Lower lobe of right lung (tissue), 2 donors: ENCODE measurements at places on chromosomes 4 and X. TPM values are rescaled to one million over a fixed set of nuclear protein-coding genes. Genes with fewer than 3 reads are reported as not detected.

GRCh38 chrX:44975666-44976263, 102.8 kb downstream of the KDM6A start:
- no peaks in the 10 kb centered on the region for H3K36me3 ChIP-seq
- H3K27me3 ChIP-seq, result no peaks in the 10 kb centered on the region
- no peak overlapping the region for H3K27ac ChIP-seq
- no peaks in the 10 kb centered on the region for H3K4me1 ChIP-seq
- no peak for DNase-seq

- DNase-seq, result no peak
- H3K4me1 ChIP-seq, result no peaks in the 10 kb centered on the region
- no peak overlapping the region for H3K27ac ChIP-seq
- no peak overlapping the region for H3K4me3 ChIP-seq
- H3K36me3 ChIP-seq, result no peaks in the 10 kb centered on the region
These were observed 555.2 kb upstream of the PCDH10 start for GRCh38 chr4:132593717-132594400.

DDIT4L gene
- 0.92 TPM for total RNA-seq

PDZD11 gene
- 23.0 TPM for total RNA-seq

- no peak overlapping the region for H3K4me3 ChIP-seq
- H3K27me3 ChIP-seq, result no peaks in the 10 kb centered on the region
- no peak for DNase-seq
- no peak overlapping the region for H3K27ac ChIP-seq
- H3K36me3 ChIP-seq, result no peaks in the 10 kb centered on the region
These were observed 5.2 kb upstream of the PGRMC1 start for GRCh38 chrX:119230850-119231249.

GRCh38 chr4:10490996-10491395, 33.8 kb upstream of the ZNF518B start:
- DNase-seq, result no peak
- H3K4me3 ChIP-seq, result no peak overlapping the region
- no peaks in the 10 kb centered on the region for H3K27me3 ChIP-seq
- H3K27ac ChIP-seq, result no peak overlapping the region
- H3K36me3 ChIP-seq, result no peaks in the 10 kb centered on the region
- no peaks in the 10 kb centered on the region for H3K4me1 ChIP-seq

IL2RG gene
- 33.1 TPM for total RNA-seq

CCSER1 gene
- 8.4 TPM for total RNA-seq

FAM149A gene
- 13.3 TPM for total RNA-seq

DNA sequence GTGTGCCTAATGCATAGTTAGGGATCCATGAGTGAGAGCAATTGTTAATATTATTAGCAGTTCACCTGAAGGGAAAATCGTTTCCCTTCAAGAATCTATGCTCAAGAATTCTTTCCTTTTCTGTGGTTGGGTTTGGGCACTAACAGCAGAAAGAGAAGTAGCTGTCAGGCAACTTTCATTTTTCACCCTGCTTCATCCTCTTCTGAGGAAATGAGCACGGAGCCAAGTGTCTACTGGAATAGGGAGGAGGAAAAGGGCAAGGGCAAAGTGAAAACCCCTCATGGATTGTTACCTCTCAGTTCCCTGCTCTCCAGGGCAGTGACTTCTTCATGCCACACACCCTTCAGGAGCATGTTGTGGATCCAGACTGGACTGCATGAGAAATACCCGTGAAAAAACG, 2.6 kb upstream of the HPGDS start:
- H3K36me3 ChIP-seq, result no peaks in the 10 kb centered on the region
- H3K27ac ChIP-seq, result peak overlapping the region; percentile 41
- no peak overlapping the region for H3K4me3 ChIP-seq
- H3K27me3 ChIP-seq, result no peaks in the 10 kb centered on the region
- DNase-seq, result no peak

GRCh38 chr4:55807556-55807955, 12.0 kb upstream of the EXOC1L start:
- H3K27ac ChIP-seq, result no peak overlapping the region
- no peaks in the 10 kb centered on the region for H3K36me3 ChIP-seq
- no peaks in the 10 kb centered on the region for H3K4me1 ChIP-seq
- no peak overlapping the region for H3K4me3 ChIP-seq

GRCh38 chr4:6280365-6280996, 10.8 kb downstream of the WFS1 start:
- peak overlapping the region; percentile 76 for H3K27ac ChIP-seq
- no peak for DNase-seq
- peaks cover 28% of the 10 kb centered on the region for H3K36me3 ChIP-seq
- H3K4me3 ChIP-seq, result no peak overlapping the region

- no peaks in the 10 kb centered on the region for H3K4me1 ChIP-seq
- no peaks in the 10 kb centered on the region for H3K36me3 ChIP-seq
These were observed 229.2 kb upstream of the AGTR2 start for GRCh38 chrX:115941388-115941787.

GRCh38 chr4:158282252-158282651, 72.0 kb downstream of the TMEM144 start:
- H3K27me3 ChIP-seq, result no peaks in the 10 kb centered on the region
- no peak overlapping the region for H3K4me3 ChIP-seq
- no peaks in the 10 kb centered on the region for H3K4me1 ChIP-seq
- H3K36me3 ChIP-seq, result no peaks in the 10 kb centered on the region

DNA sequence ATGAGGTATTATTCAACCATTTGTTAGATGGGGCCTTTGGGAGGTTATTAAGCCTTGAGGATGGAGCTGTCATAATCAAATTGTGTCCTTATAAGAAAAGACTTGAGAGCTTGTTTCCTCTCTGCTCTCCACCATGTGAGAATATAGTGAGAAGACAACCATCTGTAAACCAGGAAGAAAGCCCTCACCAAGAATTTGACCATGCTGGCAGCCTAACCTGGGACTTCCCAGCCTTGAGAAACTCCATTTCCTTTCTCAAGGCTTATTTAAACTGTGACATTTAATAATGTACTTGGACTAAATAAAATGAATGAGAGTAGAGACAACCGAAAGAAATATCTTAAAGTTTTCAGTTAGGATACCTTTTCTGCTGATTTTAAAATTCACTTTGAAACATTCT, 83.7 kb upstream of the GC start:
- no peaks in the 10 kb centered on the region for H3K4me1 ChIP-seq
- no peak overlapping the region for H3K27ac ChIP-seq
- H3K27me3 ChIP-seq, result no peaks in the 10 kb centered on the region
- no peaks in the 10 kb centered on the region for H3K36me3 ChIP-seq

DNA sequence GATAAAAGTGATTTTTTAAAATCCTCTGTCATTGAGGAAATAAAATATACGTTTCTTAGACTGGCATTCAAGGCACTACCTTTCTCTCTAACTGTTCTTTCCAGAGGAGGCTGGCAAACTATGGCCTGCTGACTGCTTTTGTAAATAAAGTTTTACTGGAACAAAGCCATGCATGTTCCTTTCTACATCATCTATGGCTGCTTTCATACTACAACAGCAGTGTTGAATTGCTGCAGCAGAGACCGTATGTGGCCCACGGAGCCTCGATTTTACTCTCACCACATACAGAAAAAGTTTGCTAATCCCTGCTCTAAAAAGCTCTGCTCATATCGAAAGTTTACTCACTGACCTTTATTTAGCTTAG, 20.2 kb downstream of the SETD7 start:
- H3K36me3 ChIP-seq, result peaks cover 31% of the 10 kb centered on the region
- H3K4me1 ChIP-seq, result peaks cover 16% of the 10 kb centered on the region
- no peak overlapping the region for H3K4me3 ChIP-seq

DNA sequence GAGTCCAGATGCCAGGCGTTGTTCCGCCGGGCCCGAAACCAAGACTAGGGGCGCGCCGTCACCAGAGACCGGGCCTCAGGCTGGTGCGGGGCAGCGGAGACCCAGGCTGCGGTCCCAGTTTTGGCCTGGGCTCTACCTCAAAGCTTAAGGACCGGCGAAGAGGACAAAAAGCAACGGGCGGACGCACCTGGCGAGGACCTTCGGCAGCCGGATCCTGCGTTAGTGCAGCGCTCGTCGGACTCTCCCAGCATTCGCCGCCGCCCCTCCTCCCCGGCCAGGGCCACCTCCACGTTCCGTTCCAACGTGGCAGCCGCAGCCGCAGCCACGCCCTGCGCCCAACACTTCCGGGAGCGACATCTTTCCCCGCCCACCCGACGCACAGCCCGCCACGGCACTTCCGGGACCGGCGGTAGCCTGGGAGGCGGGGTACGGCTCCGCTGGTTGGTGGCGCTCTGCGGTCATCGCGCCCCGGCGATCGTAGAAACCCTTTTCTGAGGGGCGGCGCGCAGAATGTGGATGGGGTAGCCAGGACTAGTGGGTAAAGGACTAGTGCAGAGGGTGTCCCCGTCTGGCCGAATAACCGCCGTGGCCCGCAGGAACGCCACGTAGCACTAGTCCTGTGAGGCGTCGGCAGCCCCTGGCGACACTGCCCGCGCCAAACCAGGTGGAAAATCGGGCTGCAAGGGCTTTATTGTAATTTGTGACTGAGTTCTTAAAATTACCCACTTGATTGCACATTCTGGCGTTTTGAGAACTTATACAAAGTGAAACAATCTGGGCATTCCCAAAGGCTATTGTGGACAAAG, at the start of gene SEC31A:
Gene SEC31A, minus strand, starts transcription at position 253 of the 806 bp plus-strand sequence. CDS start 9,217 bp downstream, outside the sequence.
- H3K4me1 ChIP-seq, result peaks cover 38% of the 10 kb centered on the region
- peaks cover 30% of the 10 kb centered on the region for H3K36me3 ChIP-seq
- peak within 1 kb of the TSS; percentile 87 for H3K4me3 ChIP-seq

DNA sequence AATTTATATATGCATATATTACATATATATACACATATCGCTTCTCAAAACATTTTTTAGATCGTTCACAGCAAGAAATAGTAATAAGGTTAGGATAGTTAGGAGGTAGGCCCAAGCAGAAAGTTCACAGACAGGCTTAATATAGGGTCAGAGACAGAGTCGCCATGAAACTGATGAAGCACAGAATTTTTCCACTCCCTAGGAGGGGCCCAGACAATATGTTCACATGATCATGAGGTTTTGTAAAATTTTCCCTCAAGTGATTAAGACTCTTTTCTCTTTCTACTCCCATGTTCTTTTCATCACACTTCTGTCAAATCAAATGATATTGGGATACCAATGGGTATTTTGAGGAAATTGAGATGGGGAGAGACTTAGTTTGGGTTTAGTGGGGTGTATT, 5.2 kb upstream of the ENAM start:
- H3K4me1 ChIP-seq, result no peaks in the 10 kb centered on the region
- no peak overlapping the region for H3K27ac ChIP-seq
- no peak for DNase-seq
- H3K36me3 ChIP-seq, result no peaks in the 10 kb centered on the region

- H3K27me3 ChIP-seq, result no peaks in the 10 kb centered on the region
- no peak overlapping the region for H3K4me3 ChIP-seq
- no peak for DNase-seq
These were observed 725.5 kb upstream of the ATOH1 start for GRCh38 chr4:93103042-93103441.

DNA sequence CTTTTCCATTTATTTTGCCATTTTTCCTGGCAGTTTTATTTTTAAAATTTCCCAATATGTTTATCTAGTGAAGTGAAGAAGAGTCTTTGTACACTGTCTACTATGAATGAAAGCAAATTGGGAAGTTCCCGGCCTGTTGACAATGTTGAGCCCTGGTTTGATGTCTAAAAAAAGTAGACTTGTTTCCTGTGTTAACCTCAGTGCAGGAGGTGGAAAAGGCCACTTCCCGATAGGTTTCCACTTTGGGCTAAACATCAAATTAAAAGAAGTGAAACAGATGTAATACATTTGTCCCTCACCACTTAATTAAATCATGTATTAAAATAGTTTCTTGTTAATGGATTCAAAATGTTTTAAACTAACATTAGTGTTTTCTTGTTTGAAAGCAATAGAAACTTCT, 30.0 kb downstream of the BBS12 start:
- no peak overlapping the region for H3K4me3 ChIP-seq
- H3K36me3 ChIP-seq, result no peaks in the 10 kb centered on the region
- no peaks in the 10 kb centered on the region for H3K27me3 ChIP-seq
- peaks cover 6% of the 10 kb centered on the region for H3K4me1 ChIP-seq

DNA sequence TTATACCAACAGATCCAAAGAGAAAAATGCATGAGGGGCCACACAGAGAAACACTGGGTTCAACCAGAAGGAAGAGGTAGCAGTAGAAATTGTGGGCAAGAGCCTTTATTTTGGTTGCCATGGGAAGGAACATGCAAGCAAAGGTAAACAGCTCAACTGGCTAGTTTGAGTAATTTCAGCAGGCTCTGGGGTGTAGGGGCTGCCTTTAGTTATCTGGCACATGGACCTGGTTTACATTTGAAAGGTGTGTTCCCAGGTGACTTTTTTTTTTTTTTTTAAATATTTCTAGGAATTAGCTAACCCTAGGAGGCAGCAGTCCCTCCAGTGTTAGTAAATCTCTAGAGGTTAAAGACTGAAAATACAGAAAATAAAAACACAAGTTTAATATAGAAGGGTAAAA, 481.9 kb downstream of the ACTRT1 start:
- no peaks in the 10 kb centered on the region for H3K4me1 ChIP-seq
- DNase-seq, result no peak

DNA sequence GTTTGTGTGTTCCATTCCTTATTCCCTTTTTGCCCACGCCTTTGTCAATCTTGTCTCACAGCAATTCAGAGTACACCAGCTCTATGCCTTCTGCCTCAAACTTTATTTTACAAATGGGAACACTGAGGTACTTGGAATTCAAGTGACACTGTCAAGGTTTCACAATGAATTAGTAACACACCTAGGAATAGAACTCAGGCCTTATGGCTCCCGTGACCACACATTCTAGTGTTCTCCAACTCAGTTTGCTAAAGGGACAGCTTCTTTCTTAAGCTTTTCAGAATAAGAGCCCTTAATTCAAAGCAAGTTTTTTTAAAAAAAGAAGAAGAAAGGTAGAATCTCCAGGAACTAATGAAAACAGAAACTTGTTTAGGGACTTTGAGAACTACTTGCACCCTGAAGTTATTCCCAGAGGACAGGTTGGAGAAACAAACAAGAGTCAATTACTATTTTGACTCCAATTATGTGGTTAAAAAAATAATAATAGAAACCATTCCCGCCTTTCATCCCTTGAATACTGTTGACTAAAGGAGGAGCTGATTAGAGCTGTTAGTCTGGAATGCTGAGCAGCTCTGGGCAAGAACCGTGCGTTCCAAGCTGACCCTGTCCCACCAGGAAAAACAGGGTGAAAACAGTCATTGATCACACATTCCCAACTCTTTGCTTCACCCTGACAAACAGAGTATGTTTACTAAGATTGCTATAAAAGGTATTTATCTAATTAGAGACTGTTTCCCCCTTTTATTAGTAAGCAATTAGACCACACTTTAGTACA, 408.8 kb upstream of the CNKSR2 start:
- no peaks in the 10 kb centered on the region for H3K36me3 ChIP-seq
- DNase-seq, result no peak
- H3K4me3 ChIP-seq, result no peak overlapping the region
- no peak overlapping the region for H3K27ac ChIP-seq
- H3K27me3 ChIP-seq, result no peaks in the 10 kb centered on the region
- H3K4me1 ChIP-seq, result no peaks in the 10 kb centered on the region

DNA sequence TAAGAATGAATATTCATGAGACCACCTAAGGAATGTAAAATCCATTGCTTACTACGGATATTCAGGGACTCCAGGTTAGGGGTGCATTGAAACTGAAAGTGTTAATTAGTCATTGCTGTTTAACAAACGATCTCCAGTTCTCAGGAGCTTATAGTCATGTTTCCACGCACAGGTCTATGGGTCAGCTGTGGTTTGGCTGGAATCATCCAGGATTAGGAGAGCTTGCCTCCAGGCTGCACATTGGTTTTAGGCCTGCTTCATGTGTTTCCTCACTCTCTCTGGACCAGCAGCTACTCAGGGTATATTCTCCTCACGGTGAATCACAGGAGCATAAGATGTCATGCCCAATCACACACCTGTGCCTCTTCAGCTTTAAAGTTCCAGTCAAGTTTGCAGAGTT, 98.9 kb downstream of the ATXN3L start:
- H3K4me1 ChIP-seq, result no peaks in the 10 kb centered on the region
- H3K36me3 ChIP-seq, result no peaks in the 10 kb centered on the region
- DNase-seq, result no peak

HTATSF1 gene
- total RNA-seq, result 27.4 TPM

SCML2 gene
- total RNA-seq, result 0.80 TPM

KLHL4 gene
- 1.6 TPM for total RNA-seq
